ENCODE measurements at places on chromosomes 7 and 10.

DNA sequence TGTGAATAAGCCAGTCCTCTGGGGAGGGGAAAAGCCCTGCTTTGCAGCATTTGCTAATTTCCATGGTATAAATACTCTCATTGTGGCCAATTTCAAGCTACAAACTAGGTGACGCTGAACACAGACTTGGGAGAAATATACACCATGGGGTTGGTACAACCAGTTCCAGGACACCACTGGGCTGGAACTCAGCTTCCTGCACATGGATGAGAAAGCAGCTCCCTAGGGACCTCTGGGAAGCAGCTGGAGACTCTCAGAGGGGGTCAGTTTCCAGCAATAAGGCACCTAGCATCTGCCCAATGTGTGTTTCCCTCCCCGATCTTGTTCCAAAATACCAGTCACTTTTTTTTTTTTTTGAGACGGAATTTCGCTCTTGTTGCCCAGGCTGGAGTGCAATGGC, 56.8 kb upstream of the WDR11 start:
- DNase-seq = peak; percentile 39

DNA sequence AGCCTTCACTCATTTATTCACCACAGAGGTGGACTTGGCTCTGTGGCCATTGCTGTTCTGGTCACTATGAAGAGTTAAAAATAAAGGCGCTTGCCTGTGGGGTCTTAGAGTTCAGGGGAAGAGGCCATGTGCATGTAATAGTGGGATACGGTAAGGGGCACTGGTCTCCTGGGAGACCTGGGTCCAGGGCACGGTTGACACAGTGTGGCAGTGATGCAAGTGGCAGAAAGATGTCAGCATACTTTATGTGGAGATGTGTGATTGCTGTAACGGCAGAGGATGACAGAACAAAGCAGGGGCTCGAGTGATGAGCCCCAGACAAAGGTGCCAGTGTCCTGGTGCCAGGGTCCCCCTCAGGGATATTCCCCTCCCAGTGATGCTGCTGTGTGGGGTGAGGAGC, 8.6 kb downstream of the ZSCAN25 start:
- no peak for DNase-seq

GRCh38 chr7:155567646-155568332, 21.4 kb upstream of the CNPY1 start:
- no peak for DNase-seq

DNA sequence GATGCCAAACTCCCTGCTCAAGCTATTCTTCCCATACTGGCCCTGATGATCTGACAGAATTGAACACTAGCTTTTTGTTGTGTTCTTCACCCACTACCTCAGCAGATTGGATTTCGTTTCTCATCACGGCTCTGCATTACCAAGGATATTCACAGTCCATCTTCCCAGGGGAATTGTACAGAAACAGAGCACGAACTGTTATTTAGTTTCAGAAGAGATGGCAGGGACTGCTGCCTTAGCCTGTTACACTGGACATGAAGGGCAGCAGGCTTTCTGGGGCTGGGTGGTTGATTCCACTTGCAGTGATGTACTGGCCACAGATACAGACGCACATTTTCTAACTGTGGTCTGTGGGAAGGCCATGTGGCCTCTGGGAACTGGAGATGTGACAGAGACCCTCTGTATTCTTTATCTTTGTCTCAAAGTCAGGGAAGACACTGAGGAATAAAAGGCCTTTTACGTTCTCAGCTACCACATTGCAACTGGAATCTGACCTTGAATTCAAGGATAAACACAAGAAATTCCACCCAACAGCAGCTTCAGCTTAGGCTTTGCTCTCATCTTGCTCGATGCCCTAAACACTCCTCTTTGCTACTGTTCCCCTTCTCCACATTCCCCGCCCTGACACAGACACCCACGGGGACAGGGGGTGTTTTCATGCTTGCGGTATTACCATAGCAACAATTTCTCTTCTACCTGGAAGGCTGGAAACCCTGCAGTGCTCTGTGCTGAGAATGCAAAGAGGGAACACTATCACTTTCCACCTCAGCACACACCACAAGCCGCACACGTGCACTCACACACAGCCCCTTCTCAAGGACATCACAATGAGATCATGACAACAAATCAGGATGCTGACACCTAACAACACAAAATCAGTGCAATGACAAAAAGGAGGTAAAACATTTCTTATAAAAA, 81.7 kb downstream of the RNF216 start:
- DNase-seq = no peak

GRCh38 chr10:119161680-119162451, 3.6 kb downstream of the SFXN4 start:
- peak; percentile 43 for DNase-seq

GRCh38 chr7:132622081-132622480, 45.8 kb upstream of the PLXNA4 start:
- no peak for DNase-seq

- no peak for DNase-seq
Measured at GRCh38 chr10:98539578-98539977, 92.8 kb upstream of the HPS1 start.

DNA sequence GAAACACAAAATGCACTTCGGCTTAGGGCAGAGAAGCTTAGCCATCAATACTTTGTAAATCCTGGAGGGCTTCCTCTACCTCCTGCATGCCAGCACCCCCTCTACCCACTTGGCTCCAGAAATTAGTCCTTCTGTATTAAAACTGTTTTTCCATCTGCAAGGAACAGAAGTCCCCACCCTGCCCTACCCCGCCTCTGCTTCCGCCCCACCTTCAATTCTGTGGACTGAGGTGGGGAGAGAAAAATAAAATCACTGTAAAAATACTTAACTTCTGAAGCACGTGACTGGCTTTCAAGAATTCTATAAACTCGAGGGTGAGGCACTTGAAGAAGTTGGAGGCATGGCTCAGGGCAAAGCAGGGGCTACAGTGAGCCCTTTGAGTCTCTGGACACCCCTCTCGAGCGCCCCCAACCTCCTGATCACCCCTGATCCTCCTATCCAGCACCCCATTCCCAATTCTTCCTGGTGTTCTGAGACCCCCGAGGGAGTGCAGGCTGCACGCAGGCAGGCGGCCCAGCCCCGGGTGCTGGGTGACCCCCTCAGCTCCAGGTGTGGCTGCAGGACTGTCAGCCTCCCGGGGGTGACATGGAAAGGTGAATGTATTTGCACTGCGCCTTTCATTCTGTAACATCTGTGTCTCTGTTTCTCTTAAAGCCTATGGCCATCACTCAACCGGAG, 7.3 kb upstream of the KIAA1217 start:
- no peak for DNase-seq

DNA sequence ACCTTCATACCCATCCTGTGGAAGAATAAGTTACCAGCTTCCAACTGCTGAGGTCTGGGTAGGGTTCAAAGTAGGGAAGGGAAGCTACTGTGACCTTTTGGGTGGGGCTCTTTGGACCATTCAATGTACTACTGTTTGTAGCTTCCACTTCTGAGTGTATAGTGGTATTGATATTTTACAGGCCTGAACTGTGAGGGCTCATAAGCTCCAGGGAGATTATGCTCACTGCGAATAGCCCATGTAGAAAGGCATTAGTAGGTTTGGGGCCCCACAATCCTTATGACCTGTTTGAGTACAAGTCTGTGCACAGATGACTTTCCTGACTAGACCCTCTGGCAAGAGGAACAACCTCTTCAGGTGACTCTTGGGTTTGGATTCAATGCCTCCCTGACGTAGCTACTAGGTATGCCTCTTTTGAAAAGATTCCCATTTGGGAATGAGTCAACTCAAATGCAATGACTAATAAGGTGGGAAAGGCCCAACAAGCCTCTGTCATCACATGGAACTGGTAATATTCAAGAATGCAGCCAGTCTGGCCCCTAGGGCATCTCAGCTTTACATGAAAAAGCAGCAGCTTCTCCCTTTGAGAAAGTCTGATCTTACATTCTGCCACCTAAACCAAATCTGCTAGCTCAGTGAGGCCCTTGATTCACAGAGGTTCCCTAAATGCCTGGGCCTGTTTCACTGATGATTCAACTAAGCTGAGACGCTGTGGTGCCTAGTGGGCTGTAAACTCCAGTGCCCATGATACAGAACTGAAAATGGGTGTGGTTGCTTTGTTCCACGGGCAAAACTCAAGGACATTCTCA, 79.8 kb downstream of the ABI1 start:
- peak; percentile 82 for DNase-seq

GRCh38 chr10:33288127-33288526, 46.3 kb downstream of the NRP1 start:
- no peak for DNase-seq

All from LHCN-M2 (cell line).